Ascending aorta (tissue), 2 donors: ENCODE measurements at places on chromosomes 4 and X.

- H3K4me1 ChIP-seq = peaks cover 46% of the 10 kb centered on the region
- H3K27ac ChIP-seq = peak overlapping the region; percentile 90
- H3K36me3 ChIP-seq = no peaks in the 10 kb centered on the region
- no peaks in the 10 kb centered on the region for H3K27me3 ChIP-seq
- DNase-seq = no peak
- H3K4me3 ChIP-seq = no peak overlapping the region
Measured at GRCh38 chr4:168769416-168769815, 240.6 kb downstream of the CBR4 start.

- no peak overlapping the region for H3K4me3 ChIP-seq
- H3K27me3 ChIP-seq = no peaks in the 10 kb centered on the region
- H3K27ac ChIP-seq = peak overlapping the region; percentile 35
Measured at GRCh38 chr4:153514001-153514526, 47.9 kb downstream of the TMEM131L start.

DNA sequence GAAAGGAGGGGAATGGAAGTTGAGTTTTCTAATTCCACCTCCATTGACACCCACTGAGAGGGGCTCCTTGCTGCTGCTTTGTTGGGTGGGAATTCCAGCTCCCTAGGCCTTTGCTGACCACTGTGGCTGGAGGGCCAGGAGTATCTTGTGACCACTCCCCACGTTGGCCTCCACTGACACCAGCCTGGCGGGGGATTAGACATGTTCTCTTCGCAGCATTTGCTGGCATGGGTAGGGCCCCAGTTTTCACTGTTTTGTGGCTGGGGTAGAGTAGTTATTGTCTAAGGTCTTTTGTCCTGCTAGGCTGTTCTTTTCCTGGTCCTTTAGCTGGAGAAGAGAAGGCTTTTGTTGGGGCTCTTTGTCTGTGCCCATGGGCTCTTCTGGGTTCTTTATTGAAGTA lies 116.7 kb downstream of the CDKL5 start:
- H3K4me1 ChIP-seq = peaks cover 2% of the 10 kb centered on the region
- H3K27ac ChIP-seq = no peak overlapping the region

GRCh38 chr4:98662626-98663225 lies 4.3 kb upstream of the TSPAN5 start:
- no peak overlapping the region for H3K4me3 ChIP-seq
- H3K27me3 ChIP-seq = no peaks in the 10 kb centered on the region
- H3K27ac ChIP-seq = no peak overlapping the region

DNA sequence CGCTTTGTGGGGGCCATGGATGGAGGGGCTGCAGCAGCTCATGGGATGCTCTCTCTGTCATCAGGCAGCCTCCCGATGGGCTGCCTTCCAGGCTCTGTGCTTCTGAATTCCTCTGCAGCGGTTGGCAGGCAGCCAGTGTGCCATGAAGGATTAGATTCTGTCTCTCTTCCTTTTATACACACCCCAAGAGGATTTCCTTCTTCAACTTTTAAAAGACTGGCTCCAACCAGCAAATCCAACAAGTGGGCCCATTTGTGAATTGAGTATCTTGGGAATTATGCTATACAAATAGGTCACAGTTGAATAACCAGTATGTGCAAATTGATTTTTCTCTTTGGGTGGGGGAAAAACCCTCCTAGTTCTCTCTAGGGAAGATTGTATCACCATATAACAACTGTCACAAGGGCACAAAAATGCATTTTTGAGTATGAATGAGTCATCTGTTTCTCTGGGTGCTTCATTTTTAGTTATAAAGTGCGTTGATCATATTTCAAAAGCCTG lies 96.8 kb upstream of the FAT1 start:
- no peak for DNase-seq
- no peak overlapping the region for H3K27ac ChIP-seq
- no peaks in the 10 kb centered on the region for H3K27me3 ChIP-seq

DNA sequence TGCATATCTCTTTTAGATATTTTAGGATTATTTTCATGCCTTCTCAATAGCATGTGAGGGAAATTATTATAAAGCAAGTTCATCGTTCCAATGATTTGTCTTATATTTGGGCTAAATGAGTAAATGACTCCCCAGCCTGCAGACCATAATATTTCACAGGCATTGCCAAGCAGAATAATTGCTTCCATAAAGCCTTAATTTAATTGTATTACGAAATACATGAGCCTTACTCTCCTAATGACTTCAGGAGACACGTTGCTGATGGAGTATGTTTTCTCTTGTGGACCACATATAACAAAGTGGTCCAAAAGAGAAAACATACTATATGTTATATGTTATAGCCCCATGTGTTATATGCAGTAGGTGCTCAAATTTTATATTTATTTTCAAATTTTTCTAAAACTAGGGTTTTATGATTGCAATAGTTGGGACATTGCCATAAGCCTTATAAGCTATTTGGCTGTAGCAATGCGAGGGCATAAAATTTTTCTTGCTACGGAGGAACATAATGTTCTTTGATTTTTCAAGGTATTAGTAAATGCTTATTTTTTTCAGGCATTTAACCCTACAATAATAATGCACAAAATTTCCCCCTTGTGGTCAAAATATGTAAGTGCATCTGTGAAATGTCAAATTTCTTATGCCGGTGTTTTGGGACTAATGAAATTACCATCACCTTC lies 26.2 kb upstream of the TMPRSS11D start:
- H3K27me3 ChIP-seq = no peaks in the 10 kb centered on the region
- H3K36me3 ChIP-seq = no peaks in the 10 kb centered on the region
- no peaks in the 10 kb centered on the region for H3K4me1 ChIP-seq
- no peak overlapping the region for H3K4me3 ChIP-seq

GRCh38 chr4:112802780-112803179 lies 165.8 kb downstream of the LARP7 start:
- H3K4me3 ChIP-seq = no peak overlapping the region
- no peak for DNase-seq
- H3K27ac ChIP-seq = no peak overlapping the region
- no peaks in the 10 kb centered on the region for H3K36me3 ChIP-seq
- H3K27me3 ChIP-seq = no peaks in the 10 kb centered on the region

- no peak overlapping the region for H3K27ac ChIP-seq
- no peak for DNase-seq
- H3K4me3 ChIP-seq = no peak overlapping the region
- peaks cover 2% of the 10 kb centered on the region for H3K4me1 ChIP-seq
Measured at GRCh38 chrX:154008521-154008920, 11.2 kb downstream of the IRAK1 start.

GRCh38 chr4:56859841-56860240 lies 38.3 kb upstream of the SPINK2 start:
- H3K27ac ChIP-seq = no peak overlapping the region
- H3K4me1 ChIP-seq = no peaks in the 10 kb centered on the region
- no peak overlapping the region for H3K4me3 ChIP-seq
- H3K27me3 ChIP-seq = no peaks in the 10 kb centered on the region

GRCh38 chr4:76592460-76592859 lies 157.4 kb downstream of the SHROOM3 start:
- no peak for DNase-seq
- H3K27ac ChIP-seq = peak overlapping the region; percentile 89
- no peaks in the 10 kb centered on the region for H3K27me3 ChIP-seq
- H3K36me3 ChIP-seq = no peaks in the 10 kb centered on the region
- peak overlapping the region; percentile 10 for H3K4me3 ChIP-seq
- H3K4me1 ChIP-seq = no peaks in the 10 kb centered on the region

DNA sequence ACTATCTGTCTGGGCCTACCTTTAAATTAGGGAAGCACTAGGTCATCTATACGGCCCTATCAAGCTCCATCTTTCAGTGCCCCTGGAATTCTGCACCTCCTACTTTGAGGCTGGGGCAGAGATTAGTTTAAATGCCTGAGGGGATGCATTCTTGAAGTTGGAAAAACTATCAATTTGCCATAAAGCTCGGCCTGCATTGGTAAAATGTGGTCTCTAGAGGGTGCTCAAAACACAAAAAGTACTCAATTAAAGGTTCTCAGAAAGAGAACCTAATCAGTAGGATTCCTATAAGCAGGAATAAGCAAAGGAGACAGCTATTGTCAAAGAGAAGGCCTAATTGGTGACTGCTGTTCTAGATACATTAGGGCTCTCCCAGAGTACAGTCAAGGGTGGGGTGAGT lies 111.7 kb downstream of the AMER1 start:
- H3K4me1 ChIP-seq = no peaks in the 10 kb centered on the region
- H3K27ac ChIP-seq = no peak overlapping the region
- DNase-seq = no peak

- H3K4me1 ChIP-seq = no peaks in the 10 kb centered on the region
- H3K27ac ChIP-seq = no peak overlapping the region
- no peak for DNase-seq
- H3K36me3 ChIP-seq = no peaks in the 10 kb centered on the region
- no peak overlapping the region for H3K4me3 ChIP-seq
Measured at GRCh38 chr4:88859191-88859812, 161.7 kb upstream of the NAP1L5 start.

GRCh38 chr4:99186029-99186428 lies 33.0 kb downstream of the ADH6 start:
- DNase-seq = no peak
- H3K27ac ChIP-seq = no peak overlapping the region
- no peaks in the 10 kb centered on the region for H3K27me3 ChIP-seq
- H3K4me1 ChIP-seq = no peaks in the 10 kb centered on the region
- H3K36me3 ChIP-seq = no peaks in the 10 kb centered on the region

GRCh38 chr4:71765350-71765749 lies 18.5 kb downstream of the GC start:
- no peaks in the 10 kb centered on the region for H3K27me3 ChIP-seq
- no peak for DNase-seq
- H3K27ac ChIP-seq = no peak overlapping the region
- H3K4me1 ChIP-seq = no peaks in the 10 kb centered on the region
- no peak overlapping the region for H3K4me3 ChIP-seq
- H3K36me3 ChIP-seq = no peaks in the 10 kb centered on the region

DNA sequence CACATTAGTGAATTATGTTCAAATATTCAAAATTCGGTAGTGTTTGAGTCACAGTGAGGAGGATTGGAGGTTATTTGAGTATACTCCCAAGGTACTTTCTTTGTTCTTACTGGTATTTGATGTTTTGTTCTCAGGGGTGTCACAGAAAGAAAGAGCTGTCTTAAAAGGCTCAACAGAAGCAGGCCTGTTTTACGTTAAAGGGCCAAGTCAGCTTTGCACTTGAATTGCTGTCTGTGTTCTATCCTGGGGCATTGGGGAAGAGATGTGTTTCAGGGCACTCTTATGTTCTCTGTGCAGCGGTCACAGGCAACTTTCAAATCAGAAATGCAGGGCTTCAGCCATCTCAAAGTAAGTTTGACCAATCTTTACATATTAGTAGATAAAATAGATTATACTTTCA lies 1113.1 kb upstream of the LCORL start:
- H3K4me3 ChIP-seq = no peak overlapping the region
- no peaks in the 10 kb centered on the region for H3K27me3 ChIP-seq
- H3K27ac ChIP-seq = no peak overlapping the region
- no peak for DNase-seq

DNA sequence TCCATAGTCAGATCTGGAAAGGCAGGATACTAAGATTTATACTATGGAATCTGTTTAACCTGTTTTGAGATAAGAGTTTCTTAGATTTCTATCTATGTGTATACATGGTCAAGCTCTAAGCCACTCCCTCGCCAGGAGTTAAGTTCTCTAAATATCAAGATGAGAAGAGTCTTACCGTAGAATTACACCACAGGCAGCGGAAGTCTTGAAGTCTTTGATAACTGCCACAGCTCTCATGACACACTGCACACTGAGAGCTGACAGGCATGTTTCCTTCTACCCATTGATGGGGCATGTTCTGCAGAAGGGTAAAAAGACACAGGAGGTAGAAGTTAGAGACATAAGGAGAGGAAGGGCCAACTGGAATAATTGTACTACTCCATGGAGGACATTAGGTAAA lies 67.7 kb downstream of the DGKK start:
- no peak overlapping the region for H3K27ac ChIP-seq
- no peaks in the 10 kb centered on the region for H3K36me3 ChIP-seq
- no peak for DNase-seq
- no peak overlapping the region for H3K4me3 ChIP-seq
- H3K4me1 ChIP-seq = no peaks in the 10 kb centered on the region
- no peaks in the 10 kb centered on the region for H3K27me3 ChIP-seq

DNA sequence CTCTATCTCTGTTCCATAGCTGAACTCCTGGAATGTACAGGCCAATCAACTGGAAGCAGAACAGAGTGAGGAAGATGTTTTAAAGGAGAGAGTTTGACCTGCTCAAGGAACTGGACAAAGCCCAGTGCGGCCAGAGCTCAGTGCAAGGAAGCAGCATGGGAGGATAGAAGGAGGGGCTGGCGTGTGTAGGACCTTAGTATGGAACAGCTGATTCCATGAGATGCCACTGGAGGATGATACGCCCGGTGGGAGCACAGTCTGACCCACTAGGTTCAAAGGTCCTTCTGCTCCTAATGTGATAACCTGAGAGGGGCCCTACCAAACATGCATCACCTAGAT lies 81.5 kb downstream of the USP46 start:
- no peak overlapping the region for H3K27ac ChIP-seq
- no peaks in the 10 kb centered on the region for H3K4me1 ChIP-seq
- DNase-seq = no peak

DNA sequence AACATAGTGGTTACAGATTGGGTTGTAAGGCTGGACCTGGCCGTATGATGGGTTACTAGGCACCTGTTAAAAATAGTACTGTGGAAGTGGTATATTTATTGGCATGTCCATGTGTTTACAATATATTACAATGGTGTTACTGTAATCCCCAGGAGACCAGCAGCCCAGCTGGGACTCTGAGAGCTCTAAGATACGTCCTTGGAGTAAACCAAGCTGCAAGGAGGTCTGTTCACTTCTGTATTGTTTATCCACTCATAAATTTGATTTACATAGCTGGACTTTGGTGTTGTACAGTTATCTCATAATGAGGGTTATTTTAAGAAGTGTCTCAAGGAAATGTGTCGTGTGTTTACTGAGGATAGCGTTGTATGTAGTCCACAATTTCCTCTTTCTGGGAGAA lies 93.8 kb downstream of the TBL1X start:
- H3K4me3 ChIP-seq = no peak overlapping the region
- H3K36me3 ChIP-seq = no peaks in the 10 kb centered on the region
- no peaks in the 10 kb centered on the region for H3K4me1 ChIP-seq
- H3K27ac ChIP-seq = no peak overlapping the region
- DNase-seq = no peak
- H3K27me3 ChIP-seq = no peaks in the 10 kb centered on the region

DNA sequence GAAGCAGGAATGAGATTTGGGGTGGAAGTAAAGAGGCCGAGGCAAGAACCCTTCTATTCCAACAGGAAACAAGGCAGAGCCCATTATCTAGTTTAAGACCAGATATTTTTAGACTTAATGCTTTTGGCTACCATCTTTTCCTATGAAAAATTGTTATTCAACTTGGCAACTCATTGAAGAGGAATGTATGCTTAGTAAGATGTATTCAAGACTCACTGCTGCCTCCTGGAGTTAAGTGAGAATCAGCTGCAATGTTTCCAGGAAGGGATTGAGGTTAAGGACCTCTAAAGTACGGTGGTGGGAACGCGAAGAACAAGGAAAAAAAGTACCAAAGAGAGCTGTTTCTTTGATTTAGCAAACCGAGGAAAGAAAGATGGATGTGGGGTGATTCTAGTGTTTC lies 89.1 kb downstream of the RAPGEF2 start:
- H3K4me3 ChIP-seq = no peak overlapping the region
- peaks cover 2% of the 10 kb centered on the region for H3K4me1 ChIP-seq
- DNase-seq = no peak
- H3K27ac ChIP-seq = no peak overlapping the region
- H3K27me3 ChIP-seq = no peaks in the 10 kb centered on the region

GRCh38 chrX:1249101-1249887 lies 19.3 kb upstream of the CSF2RA start:
- no peak overlapping the region for H3K27ac ChIP-seq
- DNase-seq = peak; percentile 24
- H3K36me3 ChIP-seq = no peaks in the 10 kb centered on the region
